Stimulated activated CD4-positive, alpha-beta T cell treated with anti-CD3 and anti-CD28 coated beads, Interleukin-1b, Interleukin-23, amount 100 ng/mL, for 1 hour (primary cell): ENCODE measurements at places on chromosomes 12 and 14.

GRCh38 chr12:117527479-117527855 lies 166.0 kb upstream of the NOS1 start:
- no peak for DNase-seq

DNA sequence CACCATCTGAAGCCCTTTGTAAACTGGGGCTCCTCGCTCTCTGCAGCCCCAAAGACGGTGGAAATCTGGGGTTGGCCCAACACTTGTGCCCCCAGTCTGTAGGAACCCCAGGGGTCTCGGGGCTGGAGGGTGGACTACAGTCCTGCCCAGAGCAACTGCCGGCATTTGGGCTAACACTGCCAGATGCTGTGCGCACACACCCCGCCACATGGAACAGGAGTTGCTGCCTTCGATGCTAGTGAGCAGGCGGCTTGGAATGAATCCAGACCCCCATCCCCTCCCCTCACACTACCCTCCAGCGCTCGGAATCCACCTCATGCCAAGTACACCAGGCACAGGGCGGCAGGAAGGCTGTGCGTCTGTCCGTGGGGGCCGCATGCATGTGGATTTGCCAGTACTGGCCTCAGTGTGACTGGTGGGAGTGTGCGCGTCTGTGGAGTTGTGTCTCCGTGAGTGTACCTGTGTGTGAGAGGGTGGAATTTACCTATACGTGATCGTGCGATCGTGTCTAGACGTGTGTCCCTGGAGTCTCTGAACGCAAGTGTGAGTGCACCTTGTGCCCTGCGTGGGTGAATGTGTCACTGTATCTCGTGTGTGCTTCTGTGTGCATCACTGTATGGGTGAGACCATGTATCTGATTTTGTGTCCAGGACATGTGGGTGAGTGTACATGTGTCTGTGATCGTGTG lies 5.1 kb downstream of the LHX5 start:
- no peak for DNase-seq

DNA sequence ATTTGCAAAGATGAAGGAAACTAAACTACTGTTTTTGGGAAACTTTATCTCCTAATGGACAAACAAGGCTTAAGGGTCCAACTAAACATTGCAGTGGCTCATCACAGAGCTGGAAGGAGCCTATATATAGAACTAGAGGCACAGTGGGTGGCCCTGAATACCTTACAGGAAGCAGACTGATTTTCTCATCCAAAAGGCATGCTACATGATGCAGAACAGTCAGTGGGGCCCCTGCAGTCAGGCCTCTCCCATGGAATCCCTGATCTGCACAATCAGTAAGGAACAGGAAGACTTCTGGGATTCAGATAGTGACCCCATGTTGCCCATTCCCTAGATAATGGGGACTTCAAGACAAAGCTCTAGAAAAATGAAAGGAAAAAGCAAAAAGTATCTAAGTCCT lies 1.9 kb upstream of the LLPH start:
- no peak for DNase-seq

DNA sequence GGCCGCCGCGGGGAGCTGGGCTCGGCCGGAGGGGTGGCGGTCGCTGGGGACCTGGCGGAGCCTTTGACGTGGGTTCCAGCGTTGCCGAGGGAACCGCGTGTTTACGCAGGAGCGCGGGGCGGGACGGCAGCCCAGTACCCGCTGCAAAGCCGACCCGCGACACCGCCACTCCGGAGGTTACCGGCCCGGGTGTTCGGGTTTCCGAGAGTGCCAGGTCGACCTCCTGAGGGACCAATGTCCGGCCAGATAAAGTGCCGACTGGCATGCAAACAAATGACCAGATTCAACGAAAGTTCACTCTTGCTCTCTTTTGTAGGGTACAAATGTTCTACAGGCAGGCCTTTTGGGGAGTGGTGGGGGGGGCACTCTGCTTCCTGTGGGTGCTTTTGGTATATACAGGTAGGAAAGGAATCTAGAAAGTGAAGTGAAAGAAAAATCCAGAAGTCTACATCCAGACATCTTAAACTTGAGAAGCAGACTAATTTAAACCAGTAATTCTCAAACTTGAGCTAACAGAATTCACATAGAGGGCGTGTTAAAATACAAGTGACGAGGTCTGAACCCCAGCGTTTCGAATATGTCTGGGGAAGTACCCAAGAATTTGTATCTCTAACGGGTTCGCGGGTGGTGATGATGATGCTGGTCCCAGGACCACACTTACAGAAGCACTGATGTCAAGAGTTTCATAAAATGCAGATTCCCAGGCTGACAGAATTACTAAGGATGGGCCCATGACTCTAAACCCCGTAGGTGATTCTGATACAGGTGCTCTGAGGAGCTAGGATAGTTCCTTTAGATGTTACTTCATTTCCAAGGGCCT lies at the start of gene GPR135:
GPR135 (minus strand) TSS at position 65 of the 820 bp plus-strand sequence. CDS start 154 bp downstream, outside the sequence.
- DNase-seq = no peak

GRCh38 chr12:122681814-122682213 lies 21.3 kb downstream of the HCAR2 start:
- no peak for DNase-seq

- no peak for DNase-seq
Measured at GRCh38 chr14:96986256-96987085, 189.3 kb downstream of the VRK1 start.

GRCh38 chr12:94263905-94264561 lies 115.7 kb downstream of the PLXNC1 start:
- no peak for DNase-seq

- no peak for DNase-seq
Measured at GRCh38 chr14:75165586-75166391, 10.6 kb downstream of the TMED10 start.

DNA sequence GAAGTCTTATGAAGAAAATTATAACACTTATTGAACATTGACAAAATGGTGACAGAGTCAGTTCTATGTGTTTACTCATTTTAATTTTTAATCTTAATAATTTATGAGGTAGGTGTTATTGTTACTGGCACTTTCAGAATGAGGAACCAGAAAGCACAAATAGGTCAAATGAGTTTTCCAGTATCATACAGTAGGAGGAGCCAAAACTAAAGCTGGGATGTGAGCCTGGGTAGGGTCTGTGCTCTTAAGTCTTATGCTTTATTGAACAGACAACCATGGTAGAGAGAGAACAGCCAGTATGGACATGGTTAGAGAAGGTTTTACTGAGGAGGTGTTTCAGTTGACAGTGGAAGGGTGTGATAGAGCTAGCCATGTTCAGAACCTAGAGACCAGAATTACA lies 775.7 kb downstream of the TMTC2 start:
- no peak for DNase-seq

DNA sequence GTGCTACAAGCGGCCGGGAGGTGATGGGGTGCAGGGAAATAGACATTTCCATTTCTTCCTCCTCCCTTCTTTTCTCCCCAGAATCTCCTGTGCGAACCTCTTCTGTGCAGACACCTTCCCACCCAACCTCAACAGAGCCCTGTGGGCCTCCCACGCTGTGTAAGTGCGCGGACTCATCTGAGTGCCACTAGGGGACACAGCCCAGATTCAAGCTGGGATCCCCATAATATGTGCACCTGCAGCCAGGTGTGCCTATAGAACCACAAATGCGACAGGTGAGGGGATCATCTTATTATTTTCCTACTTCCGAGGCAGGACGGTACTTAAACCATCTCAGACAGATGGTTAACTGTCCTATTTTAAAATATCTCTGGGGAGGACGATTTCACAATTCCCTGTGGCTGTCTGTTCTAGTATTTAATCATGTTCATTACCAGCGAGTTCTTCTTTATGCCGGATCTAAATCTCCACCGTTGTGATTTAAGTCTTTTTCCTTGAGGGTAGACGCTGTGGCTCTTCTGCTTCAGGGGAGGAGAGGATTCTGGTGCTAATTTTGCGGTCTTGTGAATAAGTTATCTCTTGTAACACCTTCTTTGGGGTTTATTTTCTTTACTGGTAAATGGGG lies 17.2 kb upstream of the CACNA1C start:
- DNase-seq = no peak

GRCh38 chr12:104756901-104757300 lies 201.2 kb downstream of the SLC41A2 start:
- DNase-seq = no peak

GRCh38 chr12:40104461-40105264 lies 1.2 kb downstream of the SLC2A13 start:
- DNase-seq = no peak

DNA sequence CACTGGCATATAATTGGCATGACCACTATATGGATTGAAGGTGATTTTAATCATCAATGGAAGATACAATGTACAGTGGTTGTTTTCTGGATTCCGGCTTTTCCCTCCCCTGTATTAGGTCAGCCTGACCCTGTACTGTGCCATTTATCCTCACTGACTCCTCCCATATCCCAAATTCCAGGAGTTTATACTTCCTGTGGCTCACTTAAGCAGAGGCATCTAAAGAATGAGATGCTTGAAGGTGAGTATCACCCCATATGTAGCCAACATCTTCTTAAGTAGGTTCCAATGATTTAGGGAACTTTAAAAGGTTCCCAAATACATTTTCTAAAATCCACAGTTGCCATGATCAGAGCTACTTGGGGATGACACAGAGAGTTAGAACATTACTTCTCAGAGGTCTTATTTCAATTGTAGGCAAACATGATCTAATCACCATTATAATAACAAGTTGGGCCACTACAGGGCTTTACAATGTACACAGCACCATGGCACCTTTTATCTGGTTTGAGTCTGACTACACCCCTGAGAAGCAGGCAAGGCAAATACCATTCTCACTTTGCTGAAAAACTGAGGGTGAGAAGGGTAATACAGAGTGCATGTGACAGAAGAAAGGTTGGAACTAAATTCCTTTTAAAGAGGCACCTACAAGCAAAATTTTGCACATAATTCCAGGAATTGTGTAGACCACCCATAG lies 212.3 kb upstream of the GARIN6 start:
- DNase-seq = no peak

GRCh38 chr12:123390498-123391426 lies 6.8 kb downstream of the KMT5A start:
- DNase-seq = no peak

GRCh38 chr12:113151655-113152054 lies 2.1 kb downstream of the CFAP73 start:
- no peak for DNase-seq

DNA sequence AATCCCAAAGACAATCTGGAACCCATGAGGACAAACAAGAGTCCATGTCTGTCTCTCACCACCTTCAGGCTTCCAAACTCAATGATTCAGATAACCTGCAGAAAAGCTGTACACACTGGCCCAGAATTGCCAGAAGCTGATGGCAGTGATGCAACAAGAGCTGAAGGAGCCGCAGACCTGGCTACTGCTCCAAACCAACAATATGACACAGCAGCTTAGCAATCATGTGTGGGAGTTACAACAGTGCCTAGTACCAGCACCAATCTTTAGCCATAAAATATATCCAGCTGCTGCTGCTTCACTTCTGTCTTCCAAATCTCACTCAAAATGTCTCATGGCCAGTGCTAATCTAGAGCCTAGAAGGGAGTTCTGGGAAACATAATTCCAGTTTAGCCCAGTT lies 22.0 kb downstream of the RPS6KA5 start:
- no peak for DNase-seq

DNA sequence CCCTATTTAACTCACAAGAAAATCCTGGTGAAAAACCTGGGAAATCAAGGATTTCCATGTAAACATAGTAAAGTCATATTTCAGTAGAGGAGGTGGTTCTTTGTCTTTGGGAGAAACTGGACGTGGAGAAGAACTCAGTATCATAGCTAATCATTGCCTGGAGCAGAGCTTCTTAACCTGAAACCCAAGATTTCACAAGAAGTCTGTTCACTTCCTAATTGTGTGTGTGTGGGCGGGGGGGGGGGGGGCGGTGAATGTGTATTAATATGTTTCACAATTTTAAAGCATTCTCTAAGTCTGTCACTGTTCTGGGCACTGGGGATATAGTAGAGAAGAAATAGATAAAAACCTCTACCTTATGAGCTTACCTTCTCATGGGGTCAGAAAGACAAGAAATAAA lies 96.7 kb upstream of the PPP4R3A start:
- DNase-seq = no peak

DNA sequence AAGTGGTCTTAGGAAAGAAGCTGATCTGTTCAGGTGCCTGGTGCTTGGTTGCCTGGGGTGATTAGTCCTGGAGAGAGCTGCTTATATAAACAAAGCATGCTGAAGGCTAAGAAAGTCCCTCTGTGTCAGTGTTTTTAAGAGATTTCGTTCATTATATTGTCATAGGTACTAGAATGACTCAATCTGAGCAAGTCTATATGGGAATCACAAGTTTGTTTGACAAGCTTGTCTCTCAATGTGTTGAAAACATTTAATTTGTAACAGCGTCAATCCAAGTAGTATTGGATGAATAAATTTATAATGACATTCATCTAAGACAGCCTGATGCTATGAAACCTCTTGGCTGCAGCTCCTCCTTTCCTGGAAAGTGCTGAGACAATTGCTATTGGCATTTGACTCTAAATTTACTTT lies 256.3 kb downstream of the TMTC2 start:
- no peak for DNase-seq

DNA sequence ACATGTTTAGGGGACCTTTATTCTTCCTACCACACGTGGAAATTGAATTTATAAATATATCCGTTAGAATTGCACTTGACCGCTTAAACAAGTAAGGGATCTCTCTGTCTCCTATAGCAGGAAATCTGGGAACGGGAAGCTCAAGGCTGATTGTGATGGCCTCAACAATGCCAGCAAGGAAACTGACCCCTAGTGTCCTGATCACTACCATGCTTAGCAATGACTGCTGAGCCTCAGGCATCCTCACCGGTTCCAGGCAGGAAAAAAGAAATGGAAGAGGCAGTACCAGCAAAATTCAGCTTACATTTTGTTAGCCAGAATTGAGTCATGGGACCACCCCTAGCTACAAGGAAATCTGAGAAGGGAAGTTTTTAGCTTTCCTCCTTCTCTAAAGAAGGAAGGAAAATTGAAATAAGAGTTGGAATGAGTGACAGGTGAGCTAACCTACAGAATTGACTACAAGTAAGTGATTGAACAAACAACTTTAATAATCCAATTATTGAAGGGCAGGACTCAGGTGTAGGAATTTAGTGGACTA lies 43.9 kb upstream of the AMN1 start:
- no peak for DNase-seq

- no peak for DNase-seq
Measured at GRCh38 chr12:124915239-124916236, 1.1 kb upstream of the UBC start.

DNA sequence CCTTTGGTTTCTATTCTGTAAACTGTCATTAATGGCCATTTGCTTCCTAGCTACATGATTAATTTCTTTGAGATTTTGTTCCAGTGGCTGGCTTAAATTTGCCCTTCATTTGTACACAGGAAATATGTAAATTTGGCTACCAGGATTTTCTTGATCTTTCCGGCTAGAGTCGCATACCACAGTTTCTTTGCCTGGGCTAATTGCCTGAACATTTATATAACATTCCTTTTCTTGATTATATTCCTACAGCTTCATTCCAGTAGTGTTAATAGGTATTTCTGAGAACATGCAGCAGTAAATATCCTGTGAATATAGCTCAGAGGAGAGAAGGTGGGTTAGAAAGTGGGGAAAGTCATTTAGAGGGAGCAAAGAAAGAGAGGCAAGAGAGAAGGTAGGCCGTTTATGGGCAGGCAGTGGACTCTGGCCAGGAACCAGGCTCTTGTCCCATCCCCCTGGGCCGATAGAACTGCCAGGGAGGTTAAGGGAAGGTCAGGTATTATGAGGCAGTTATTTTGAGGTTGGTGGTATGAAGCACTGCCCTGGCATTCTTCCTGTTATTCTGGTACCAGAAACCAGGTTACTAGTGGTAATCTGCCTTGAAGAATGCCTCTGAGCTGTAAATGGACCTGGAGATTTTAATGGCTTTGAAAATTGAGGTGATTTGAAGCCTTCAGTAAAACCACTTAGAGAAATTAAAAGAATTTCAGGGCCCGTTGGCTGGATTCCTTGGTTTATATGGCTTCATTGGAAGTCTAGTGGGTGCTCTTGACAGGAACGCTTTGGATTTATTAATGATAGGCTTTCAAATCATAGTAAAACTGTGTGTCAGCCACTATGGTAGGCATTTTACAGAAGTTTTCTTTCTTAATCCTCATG lies 4.4 kb downstream of the RNF10 start:
- no peak for DNase-seq
